ENCODE measurements at places on chromosomes 16 and 17.

DNA sequence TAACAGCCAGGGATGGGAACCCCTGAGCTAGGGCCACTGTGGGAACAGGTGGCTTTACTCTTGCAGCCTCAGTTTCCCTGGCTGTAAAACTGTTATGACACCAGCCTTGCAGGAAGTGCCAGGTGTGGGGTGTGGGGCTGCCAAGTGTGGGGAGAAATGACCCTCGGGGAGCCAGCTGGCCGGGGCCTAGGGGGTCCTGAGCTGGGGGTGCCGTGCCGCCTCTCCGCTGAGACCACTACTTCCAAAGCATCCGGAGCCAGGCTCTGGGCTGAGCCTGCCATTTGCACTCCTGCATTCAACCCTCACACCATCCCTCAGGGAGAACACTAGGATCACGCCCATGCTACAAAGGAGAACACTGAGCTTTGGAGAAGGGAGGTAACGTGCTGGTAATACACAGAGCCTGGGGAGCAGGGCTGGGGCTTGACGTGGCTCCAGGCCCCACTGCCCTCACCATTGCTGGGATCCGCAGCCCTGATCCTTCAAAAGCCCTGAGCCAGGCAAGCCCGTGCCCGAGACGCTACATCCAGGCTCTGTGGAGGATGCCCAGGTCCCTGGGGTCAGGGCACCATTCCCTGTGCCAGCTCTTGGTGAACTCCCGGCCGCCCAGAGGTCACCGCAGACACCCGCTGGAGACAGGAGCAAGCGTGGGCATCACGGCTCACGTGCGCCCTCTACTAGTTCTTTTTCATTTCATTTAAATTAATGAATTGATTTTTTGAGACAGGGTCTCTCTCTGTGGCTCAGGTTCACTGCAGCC, 28.8 kb upstream of the GINS2 start:
- peak; percentile 78 for DNase-seq

DNA sequence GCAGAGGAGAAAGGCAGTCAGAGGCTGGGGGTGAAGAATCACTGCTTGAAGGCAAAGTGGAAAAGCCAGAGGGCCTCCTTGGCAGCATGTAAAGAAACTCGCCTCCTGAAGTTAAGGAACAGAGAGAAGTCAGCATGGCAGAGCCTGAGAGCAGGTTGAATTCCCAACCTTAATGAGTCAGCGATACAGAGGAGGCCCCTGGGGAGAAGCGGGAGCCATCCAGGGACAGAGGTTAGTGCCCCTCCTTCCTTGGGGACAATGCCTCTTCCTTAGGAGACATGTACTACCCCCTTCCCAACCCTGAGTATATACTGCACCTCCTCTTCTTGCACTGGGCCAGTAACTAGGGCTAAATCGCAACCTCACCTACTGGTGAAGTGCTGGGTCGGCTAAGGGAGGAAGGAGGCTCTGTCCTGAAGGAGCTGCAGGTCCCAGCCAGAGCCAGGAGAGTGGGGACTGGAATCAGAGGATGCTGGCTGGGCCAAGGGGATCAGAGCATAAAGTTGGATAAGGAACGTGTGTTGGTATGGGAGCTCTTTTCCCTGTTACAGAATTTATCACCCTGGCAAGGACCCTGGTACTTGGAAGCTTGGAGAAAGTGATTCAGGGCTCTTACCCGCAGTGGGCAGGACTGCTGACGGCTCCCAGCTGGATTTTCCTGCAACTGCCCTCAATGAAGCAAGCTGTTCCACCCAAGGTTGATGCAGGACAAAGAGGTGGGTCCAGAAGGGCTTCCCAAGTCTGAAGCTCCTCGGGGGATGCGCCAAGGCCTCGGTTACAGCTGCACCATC, 5.4 kb upstream of the AANAT start:
- DNase-seq: no peak

DNA sequence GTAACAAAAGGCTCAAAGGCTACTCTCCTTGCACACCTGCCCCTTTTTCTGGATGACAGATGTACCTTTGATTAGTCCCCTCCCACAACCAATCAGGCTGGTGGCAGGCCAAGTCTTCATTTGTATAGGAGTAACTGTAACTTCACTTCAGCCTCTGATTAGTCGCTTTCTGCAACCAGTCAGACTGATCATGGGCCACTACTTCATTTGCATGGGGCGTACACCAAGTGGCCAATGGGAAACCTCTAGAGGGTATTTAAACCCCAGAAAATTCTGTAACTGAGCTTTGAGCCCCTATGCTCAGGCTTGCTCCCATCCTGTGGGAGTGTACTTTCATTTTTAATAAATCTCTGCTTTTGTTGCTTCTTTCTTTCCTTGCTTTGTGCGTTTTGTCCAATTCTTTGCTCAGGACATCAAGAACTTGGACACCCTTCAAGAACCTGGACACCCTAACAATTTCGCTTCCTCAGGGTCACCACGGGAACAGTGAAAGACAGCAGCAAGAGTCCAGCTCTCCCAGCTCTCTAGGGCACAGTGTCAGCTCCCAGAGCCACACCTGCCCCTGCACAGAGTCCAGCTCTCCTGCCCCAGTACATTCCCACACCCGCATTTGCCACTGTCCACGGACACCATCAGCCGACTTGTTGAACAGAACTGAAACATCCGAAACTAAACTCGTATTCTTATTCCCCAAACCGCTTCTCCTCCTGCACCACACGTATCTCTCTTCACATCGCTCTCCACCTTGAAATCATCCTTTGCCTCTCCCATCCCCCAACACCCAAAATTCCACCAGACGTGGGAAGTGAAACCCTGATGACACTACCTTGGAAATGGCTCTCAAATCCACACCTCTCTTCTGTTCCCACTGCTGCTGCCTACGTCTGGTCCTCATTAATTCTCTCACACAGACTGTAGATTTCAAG, 53.4 kb downstream of the ABCC12 start:
- DNase-seq: peak; percentile 14

DNA sequence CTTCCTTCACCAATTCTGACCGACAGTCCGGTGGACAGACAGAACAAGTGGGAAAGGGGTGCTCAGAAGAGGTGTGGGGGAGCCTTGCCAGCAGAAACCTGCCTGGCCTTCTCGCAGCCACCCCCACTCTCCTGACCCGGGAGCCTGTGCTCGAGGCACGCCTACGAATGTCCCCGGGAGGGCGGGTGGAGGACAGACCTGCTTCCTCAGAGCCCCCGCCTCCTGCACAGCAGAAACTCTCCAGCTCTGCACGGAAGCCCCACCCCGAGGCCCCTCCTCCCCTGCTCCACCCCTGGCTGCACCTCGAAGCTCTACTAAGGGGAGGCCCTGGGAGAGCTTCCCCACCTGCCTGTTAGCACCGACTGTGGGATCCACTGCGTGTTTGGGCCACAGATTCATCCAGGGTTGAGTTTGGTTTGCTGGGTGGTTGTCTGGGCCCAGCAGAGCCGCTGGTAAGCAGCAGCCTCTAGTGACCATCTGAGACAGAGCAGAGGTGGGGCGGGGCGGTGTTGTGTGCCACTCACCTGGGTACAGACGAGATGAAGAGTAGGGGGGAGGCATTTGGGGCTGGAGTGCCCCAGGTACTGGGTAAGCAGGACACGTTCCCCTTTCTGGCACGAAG, 6.2 kb downstream of the TAF1C start:
- no peak for DNase-seq

GRCh38 chr17:67082107-67082506, 37.8 kb downstream of the CACNG1 start:
- DNase-seq: no peak

GRCh38 chr16:25838724-25839186, 147.0 kb downstream of the HS3ST4 start:
- DNase-seq: peak; percentile 33

- DNase-seq: no peak
Measured at GRCh38 chr16:55499951-55500529, 8.8 kb upstream of the LPCAT2 start.

DNA sequence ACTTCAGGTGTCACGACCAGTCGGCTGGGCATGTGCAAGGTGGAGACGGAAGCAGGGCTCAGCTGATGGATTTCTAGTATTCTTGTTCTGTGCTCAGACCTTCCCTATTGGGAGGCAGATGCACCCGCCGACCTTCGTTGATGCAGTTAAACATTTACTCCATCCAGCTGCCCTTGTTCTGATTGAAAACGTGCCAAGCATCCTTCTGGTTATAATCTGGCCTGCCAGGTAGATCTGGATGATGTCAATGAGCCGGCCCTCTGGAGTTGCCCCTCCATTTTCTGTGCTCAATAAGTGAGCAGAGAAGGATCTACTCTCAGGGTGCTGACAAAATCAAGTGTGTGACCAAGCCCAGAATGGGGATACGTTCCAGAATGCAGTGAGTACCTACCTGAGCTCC, 38.3 kb downstream of the CCDC182 start:
- no peak for DNase-seq

- DNase-seq: no peak
Measured at GRCh38 chr17:18187226-18187625, 3.6 kb downstream of the ALKBH5 start.

DNA sequence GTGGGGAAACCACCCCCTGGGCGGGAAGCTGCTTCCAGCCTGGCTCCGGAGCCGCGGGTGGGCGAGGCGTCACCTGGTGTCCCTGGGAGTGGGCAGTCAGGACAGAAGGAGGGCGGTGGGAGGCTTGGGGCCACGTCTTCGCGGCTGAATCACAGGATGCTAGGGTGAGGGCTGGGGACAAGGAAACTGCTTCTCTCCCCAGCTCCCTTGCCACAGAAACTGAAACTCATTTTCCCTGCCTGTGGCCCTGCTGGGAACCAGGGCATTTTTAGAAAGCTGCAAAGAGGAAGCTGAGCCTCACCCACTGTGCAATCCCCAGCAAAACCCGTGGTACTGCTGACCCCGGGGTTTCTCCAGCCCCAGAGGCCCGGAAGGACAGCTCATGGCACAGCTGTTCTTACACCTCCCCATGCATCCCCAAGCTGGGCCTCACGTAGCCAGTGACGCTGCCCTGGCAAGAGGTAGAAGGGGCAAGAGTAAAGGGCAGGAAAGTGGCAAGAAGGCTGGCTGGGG, 8.2 kb downstream of the RHBDF2 start:
- no peak for DNase-seq

- DNase-seq: no peak
Measured at GRCh38 chr16:27389272-27389961, 12.6 kb upstream of the IL21R start.

- DNase-seq: no peak
Measured at GRCh38 chr16:23836078-23836403, 258 bp downstream of the PRKCB start.

GRCh38 chr16:67388191-67388590, 5.1 kb downstream of the TPPP3 start:
- no peak for DNase-seq

DNA sequence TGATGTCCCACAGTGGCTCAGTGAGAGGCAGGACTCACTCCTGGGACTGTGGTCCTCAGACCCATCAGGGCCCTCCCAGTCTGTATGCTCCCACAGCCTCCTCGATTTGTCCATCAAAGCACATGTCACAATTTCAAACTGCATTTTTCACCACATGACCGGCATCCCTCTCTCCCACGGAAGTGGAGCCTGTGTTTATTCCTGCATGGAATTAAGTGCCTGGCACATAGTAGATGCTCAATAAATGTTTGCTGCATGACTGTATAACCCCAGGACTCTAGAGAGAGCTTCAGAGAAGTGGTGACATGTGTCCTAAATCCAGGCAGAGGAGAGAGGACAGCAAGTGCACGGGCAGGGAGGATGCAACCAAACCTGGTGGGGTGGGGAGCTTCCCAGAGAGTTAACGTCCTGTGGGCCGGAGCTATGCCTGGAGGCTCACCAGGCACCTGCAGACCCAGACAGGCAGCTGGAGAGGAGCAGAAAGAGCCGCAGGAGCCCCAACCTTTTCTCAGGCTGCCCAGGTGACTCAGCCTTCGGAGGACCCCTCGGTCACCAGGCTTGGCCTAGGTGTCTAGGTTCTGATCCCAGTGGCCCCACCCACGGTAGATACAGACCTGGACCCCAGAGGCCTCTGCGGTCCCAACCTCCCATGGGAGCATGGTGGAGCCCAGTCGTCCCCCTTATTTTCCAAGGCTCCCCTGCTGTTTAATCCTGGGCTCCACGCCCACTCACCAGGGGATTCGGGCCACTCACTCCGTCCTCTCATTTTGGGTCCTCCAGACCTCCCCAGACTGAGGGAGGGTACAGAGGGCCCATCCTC, 5.8 kb downstream of the CDH5 start:
- DNase-seq: no peak

DNA sequence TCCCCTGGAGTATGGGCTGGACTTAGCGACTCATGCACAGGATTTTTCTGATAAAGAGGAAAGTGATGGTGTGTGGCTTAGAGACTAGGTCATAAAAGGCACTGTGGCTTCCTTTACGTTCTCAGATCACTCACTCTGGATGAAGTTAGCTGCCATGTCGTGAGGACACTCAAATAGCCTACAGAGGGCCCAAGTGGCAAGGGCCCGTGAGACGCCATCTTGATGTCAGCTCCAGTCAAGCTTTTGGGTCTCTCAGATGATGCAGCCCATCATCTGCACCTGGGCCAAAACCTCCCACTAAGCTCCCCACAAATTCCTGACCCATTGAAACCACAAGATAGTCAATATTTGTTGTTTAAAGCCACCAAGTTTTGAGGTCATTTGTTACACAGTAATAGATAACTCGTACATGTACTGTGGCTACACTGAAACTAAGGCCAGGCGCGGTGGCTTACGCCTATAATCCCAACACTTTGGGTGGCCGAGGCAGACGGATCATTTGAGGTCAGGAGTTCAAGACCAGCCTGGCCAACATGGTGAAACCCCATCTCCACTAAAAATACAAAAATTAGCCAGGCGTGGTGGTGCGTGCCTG, 14.7 kb downstream of the ST6GALNAC2 start:
- no peak for DNase-seq

DNA sequence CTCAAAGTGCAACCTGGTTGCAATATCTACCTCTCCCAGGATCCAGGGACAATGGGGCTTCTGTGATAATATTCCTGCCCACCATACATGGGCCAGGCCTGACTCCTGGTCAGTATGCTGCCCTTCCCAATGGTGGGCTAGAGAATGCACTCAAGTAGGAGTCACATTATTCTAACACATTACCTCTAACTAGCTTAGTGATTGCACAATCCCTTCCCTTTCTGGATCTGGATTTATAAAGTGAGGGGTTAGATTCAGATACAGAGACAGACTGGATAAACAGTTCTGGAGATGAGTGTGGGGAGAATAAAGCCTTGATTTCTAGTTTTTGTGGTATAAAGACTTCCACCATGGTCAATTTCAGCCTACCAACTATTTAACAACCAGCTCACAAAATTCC, 33.0 kb downstream of the LYRM1 start:
- DNase-seq: no peak

All from body of pancreas (tissue), 4 donors.